ENCODE measurements at places on chromosomes 6 and 20.

DNA sequence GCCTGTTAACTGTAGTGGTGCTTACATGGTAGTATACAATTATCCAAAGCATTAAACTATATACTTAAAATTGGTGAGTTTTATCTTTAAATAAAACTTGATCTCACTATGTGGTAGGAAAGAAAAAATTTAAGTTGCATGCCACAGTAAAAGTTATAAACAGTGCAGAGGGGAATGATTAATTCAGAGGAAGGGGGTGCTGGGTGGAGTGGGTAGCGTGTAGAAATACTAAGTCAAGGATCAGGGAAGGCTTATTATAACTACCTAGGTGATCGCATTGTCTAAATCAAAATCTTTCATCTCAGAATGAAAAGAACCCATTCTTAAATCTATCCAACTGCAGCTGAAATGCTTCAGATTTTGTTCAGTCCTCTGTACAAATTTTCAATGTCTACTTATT lies 428.3 kb downstream of the ADGRB3 start:
- DNase-seq: no peak

DNA sequence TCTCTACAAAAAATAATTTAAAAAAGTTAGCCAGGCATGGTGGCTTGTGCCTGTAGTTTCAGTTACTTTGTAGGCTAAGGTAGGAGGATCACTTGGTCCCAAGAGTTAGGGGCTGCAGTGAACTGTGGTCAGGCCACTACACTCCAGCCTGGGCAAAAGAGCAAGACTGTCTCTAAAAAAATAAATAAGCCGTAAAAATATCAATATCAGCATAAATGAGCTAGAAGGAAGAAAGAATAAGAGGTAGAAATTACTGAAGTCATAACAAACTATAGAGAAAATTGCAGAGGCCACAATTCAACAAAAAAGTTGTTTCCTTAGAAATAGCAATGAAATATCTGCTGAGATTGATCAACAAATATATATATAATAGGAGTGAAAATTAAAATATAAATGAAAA lies 827.3 kb upstream of the FLRT3 start:
- no peak for DNase-seq

- DNase-seq: no peak
These were observed 130.1 kb downstream of the RNASET2 start for GRCh38 chr6:166826264-166826663.

DNA sequence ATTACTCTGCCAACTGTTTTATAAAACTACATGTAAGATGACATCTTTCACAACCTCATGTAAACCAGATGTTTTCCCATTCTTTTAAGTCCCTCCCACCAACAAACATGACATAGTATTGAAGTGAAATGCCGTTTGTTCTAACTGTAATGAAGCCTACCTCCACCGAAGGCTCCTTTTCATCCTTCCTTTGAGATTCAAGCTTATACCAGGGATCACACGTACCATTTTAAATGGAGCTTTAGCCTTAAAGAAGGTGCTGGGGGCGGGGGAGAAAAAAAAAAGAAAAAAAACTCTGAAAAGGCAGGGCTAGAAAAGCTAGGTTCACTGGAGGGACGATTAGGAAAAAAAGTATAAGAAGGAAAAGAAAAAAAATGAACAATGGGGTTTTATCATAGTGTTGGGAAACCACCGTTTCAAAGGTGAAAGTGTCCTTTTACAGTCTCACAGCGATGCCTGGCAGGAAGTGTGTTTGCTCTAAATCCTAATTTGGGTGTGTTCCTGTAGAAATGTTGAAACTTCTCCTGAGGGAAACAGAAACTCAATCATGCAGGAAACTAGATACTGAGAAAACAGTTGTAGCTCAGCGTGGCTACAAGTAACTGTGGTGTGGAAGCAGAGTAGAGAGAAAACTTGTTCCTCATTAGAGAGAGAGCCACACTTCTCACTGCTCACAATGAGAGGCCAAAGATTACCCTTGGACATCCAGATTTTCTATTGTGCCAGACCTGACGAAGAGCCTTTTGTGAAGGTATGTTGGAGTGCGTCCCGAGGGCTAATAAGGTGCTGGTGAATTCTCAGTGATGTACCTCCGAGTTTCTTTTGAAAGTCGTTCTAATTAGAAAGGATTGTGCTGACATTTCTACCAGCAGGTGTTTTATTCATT lies 37.6 kb upstream of the HINT3 start:
- no peak for DNase-seq

GRCh38 chr6:2632368-2632767 lies 118.4 kb downstream of the MYLK4 start:
- DNase-seq: no peak

GRCh38 chr20:10217721-10218410 lies 764 bp upstream of the SNAP25 start:
- DNase-seq: no peak

DNA sequence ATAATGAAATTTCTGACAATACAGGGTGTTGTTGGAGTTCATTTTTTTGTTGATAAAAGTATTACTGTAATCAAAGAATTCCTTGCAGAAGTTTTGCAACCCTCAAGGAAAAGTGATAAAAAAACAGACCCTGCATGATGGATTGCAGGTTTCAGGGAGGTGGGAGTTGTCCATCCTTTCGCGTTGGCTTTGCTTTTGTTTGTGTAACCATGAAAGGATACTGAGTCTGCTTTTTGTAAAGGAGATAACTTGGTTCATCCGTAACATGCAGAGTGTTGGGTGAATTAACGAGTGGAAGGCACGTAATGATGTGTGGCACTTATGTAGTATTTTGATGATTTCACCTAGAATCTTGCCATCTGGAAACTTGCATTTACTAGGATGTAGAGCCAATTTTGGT lies 23.6 kb downstream of the FOXO3 start:
- DNase-seq: no peak

DNA sequence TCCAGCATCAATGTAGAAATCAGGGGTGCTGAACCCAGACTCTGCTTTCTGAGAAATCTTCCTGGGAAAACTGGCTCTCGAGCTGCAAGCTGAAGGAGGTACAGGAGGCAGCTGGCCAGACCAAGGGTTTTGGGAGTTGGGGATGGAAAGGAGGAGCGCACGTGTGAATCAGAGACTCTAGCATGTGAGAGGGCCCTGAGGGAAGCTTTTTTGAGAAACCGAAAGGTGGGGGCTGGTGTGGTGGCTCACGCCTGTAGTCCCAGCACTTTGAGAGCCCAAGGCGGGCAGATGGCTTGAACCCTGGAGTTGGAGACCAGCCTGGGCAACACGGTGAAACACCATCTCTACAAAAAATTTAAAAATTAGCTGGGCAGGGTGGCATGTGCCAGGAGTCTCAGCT lies 37.1 kb upstream of the EEF1E1 start:
- DNase-seq: no peak

- DNase-seq: no peak
These were observed 22.5 kb downstream of the RAB22A start for GRCh38 chr20:58331961-58332551.

- no peak for DNase-seq
These were observed 46.6 kb upstream of the UST start for GRCh38 chr6:148700047-148700715.

DNA sequence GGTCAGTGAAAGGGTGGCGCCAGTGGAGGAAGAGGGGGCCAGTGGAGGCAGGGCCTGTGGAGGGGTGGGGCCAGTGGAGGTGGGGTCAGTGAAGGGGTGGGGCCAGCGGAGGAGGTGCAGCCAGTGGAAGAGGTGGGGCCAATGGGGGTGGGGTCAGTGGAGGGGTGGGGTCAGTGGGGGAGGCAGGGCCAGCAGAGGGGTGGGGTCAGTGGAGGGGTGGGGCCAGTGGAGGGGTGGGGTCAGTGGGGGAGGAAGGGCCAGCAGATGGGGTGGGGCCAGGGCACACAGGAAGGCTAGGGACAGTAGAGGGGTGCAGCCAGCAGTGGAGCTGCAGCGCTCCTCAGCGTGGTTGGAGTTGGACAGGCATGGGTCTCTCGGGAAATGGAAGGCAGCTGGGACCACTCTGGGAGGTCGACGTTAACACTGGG lies 18.7 kb downstream of the ADRM1 start:
- DNase-seq: no peak

GRCh38 chr6:165804331-165805066 lies 141.5 kb upstream of the PDE10A start:
- DNase-seq: no peak

GRCh38 chr6:4774715-4775493 lies 1.3 kb upstream of the CDYL start:
- no peak for DNase-seq

- no peak for DNase-seq
These were observed 16.3 kb downstream of the TRAF3IP2 start for GRCh38 chr6:111589366-111589765.

- DNase-seq: no peak
These were observed 114.7 kb downstream of the ERMARD start for GRCh38 chr6:169866140-169866534.

DNA sequence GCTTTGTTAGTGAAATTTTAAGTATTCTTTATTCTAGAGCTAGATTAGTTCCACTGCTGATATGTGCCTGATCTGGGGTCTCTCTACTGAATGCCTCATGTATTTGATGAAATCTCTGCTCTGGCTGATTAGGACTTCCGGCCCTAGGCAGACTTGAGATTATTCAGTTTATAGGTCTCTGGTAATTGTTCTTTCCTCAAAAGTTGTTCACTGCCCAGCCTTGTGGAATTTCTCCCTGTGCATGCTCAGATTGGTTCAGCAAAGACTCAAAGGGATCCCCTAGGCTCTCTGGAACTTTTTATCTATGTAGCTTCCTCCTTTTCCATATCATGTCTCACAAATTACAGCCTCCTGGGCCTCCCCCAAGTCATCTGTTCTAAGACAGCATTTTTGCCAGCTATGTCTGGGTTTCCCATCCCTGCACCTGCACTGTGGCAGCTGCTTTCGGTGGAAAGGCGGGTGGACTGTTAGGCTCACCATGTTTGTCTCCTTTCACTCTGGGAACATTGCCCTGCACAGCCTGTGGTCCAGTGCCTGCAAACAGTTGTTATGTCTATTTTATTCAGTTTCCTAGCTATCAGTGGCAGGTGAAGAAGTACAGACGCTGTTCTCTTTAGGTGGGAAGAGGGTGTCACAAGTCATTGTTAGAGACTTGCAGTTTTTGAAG lies 73.7 kb downstream of the RPP40 start:
- DNase-seq: no peak

DNA sequence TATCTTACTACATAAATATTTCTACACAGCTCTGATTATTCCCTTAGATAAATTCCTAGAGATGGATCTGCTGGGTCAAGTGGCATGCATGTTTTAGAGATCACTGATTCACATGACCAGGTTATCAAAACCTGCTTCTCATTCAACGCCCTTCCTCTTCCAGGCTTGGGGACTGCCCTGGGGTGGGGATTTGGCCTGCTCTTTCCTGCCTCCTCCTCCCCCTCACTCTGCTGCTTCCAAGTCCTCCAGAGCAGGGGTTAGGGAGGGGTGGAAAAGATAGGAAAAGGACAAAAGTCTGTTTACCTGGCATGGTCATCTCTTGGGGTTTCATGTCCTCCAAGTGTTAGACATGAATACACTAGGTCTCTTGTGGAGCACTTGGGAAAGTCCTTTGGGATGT lies 105.6 kb upstream of the GPR6 start:
- DNase-seq: no peak

DNA sequence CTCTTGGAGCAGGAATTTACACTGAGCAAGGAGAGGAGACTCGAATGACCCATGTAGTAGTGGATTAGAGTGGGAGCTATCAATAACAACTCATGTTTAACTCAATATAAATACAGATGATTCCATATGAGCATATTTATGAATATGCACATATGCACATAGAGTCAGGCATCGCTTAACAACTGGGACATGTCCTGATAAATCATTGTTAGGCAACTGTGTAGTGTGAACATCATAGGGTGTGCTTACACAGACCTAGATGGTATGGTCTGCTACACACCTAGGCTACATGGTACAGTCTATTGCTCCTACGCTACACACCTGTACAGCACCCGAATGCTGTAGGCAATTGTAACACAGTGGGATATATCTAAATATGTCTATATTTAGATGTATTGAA lies 75.9 kb upstream of the RALGAPA2 start:
- no peak for DNase-seq

DNA sequence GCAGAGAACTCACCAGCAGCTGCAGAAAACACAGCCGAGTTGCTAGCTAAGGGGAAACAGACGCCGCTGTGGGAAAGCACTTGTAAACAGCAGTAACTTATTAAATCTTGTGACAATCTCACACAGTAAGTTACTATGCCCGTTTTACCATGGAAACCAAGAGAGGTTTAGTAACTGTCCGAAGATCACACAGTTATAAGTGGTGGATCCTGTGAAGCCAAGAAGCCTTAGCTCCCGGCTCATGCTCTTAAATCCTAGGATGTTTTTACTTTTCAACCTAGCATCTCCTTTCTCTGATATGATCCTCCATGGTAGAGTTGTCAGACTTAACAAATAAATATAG lies 1.5 kb upstream of the SULF2 start:
- no peak for DNase-seq

DNA sequence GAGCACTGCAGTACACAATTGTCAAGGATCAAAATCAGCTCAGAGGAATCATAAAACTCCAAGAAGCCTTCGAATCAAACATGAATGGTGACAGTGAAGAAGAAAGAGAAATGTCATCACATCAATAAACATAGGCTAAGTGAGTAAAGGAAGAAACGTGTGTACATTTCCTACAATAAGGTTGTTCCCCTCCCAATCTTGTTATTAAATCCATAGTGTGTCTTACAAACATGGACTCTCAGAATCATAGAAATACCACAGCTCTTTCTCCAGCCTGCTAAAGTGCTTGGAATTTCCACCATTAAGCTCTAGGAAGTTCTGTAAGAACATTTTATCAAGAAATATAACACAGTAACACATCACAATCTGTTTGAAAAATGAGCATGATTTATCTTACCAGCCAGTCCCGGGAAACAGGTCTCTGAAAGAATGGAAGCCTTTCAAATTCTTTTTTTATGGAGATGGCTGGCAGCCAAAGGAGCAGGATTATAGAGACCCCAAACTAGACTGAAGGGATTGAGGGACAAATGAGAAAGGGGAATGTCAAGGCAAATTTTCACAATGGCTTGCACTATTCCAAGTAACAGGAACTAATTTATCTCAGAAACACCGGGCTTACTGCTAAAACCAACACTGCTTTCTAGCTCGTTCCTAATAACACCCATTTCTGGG lies 4.5 kb upstream of the TNFAIP3 start:
- DNase-seq: no peak

DNA sequence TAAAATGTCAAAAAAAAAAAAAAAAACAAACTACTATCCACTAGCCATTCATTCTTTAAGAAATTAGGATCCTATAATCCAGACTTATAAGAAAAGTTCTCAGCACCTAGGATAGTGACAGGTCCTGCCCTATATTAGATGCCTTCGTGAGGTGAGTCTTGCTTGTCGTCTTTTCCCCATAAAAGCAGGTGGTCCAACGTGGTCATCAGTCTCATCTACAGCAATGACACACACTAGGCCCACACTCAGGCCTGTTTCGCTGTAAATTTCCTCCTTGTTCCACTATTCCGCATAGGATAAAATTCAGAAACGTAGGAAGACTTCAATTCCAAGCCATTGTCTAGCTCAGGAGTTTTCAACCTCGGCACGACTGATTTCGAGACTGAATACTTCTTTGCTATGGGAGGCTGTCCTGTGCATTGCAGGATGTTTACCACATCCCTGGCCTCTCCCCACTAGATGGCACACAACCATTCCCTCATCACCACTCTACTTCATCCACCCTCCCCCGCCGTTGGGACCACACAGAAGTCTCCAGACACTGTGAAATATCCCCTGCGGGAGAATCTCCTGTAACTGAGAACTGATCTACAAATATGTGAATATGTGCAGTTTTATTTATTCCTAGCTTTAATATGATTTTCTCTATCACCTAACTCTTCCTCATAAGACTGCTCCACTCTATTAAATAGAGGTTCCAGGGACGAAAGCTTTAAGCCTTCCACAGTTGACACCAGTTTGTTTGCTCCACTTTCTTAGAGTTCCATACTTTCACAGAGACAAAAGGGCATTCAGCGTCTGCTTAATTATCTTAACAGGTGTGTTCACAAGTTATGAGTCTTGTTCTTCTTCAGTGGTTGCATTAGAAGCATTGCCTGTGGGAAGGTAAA lies 346.3 kb downstream of the BMP2 start:
- no peak for DNase-seq
